ENCODE measurements at places on chromosomes 2 and 18. TPM values are rescaled to one million over a fixed set of nuclear protein-coding genes. Genes with fewer than 3 reads are reported as not detected.

GCG gene
- total RNA-seq: not detected

GCFC2 gene
- 36.7 TPM for total RNA-seq

PSMA8 gene
- not detected for total RNA-seq

POTEJ gene
- not detected for total RNA-seq

FAM210A gene
- 27.9 TPM for total RNA-seq

CD8B2 gene
- total RNA-seq: not detected

POTEE gene
- total RNA-seq: 0.40 TPM

ERMN gene
- not detected for total RNA-seq

ALPI gene
- total RNA-seq: not detected

TRAK2 gene
- total RNA-seq: 48.5 TPM

SERPINB13 gene
- total RNA-seq: 0.13 TPM

STPG4 gene
- 0.13 TPM for total RNA-seq

COLEC12 gene
- total RNA-seq: 30.2 TPM

ZDBF2 gene
- total RNA-seq: 19.2 TPM

CAPN14 gene
- under 0.01 TPM for total RNA-seq

ABCG8 gene
- not detected for total RNA-seq

ARHGAP15 gene
- not detected for total RNA-seq

GPBAR1 gene
- 0.40 TPM for total RNA-seq

TEX44 gene
- total RNA-seq: not detected

GNAL gene
- total RNA-seq: 3.5 TPM

NAT8 gene
- total RNA-seq: not detected

OXER1 gene
- total RNA-seq: not detected

MAP3K19 gene
- not detected for total RNA-seq

REL gene
- total RNA-seq: 11.6 TPM

PLGLB1 gene
- not detected for total RNA-seq

DNAH6 gene
- total RNA-seq: under 0.01 TPM

LIMS3 gene
- 5.3 TPM for total RNA-seq

GLI2 gene
- 0.13 TPM for total RNA-seq

CDK15 gene
- total RNA-seq: not detected

GKN2 gene
- not detected for total RNA-seq

CRYBA2 gene
- total RNA-seq: not detected

LBH gene
- total RNA-seq: 5.2 TPM

RNU2-63P gene
- total RNA-seq: under 0.01 TPM

G6PC2 gene
- total RNA-seq: not detected

AFF3 gene
- not detected for total RNA-seq

IL36A gene
- not detected for total RNA-seq

POTEC gene
- total RNA-seq: not detected

NRBP1 gene
- total RNA-seq: 116 TPM

Data from thoracic aorta endothelial cell (primary cell).